ENCODE measurements at places on chromosomes 13 and 19.

GRCh38 chr13:100069278-100069677, 19.6 kb upstream of the PCCA start:
- DNase-seq, result no peak

GRCh38 chr19:50647879-50648615, 1.2 kb upstream of the C19orf81 start:
- DNase-seq, result no peak

DNA sequence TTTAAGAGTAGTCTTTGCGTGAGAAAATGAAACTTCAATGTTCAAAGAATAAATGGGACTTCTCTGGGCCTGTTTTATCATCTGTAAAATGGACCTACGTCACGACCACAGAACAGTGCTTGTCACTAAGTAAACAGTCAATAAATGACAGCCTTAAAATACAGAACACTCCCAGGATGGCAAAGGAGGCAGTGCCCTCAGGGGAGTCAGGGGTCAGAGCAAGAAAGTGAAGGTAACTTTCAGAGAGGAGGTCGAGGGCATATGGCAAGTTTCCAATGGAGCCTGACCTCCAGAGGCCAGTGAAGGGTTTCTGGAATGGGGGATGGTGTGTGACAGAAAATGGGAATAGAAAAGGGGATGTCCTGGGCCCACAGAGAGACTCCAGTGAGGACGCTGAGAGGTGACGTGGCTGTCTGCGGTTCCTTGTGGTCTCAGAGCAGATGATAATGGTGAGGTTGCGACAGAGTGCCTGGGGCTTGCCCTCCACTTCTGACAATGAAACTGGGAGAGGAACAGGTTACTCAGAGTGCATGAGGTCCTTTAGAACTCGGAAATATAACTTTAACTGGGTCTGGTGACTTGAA, 91.8 kb downstream of the UBL3 start:
- peak; percentile 63 for DNase-seq

DNA sequence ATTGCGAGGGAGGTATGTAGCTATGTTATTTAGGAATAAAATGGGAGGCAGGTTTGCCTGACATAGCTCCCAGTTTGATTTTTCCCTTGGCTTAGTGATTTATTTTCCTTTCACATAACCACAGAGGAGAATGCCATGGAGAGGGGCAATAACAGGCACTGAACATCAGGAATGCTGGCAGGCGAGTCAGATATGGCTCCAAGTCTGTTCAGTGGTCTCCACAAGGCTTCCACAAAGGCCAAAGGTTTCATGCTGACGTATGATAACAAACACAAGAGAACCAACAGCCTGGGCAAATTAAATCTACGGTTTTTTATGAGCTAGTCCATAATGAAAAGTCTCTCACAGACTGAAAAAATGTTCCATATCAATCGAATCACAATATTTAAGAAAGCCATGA, 66.7 kb downstream of the SUCLA2 start:
- DNase-seq, result no peak

DNA sequence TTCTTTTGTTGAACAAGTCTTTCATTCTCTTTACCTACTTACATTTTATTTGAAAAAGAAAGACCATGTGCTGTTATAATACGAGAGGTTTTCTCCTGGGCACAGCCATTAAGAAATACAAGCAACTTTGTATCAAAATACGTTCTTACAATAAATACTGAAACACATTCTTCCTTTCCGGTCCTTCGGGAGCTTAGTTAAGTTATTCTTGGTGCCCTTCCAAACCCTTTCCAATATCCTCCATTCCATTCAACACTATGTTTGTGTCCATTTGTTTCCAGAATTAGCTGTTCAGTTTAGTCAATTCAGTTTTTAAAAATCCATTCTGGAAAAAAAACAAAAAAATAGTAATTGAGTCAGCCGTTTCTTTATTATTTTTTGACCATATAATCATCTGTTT, 746.8 kb upstream of the SLC10A2 start:
- DNase-seq, result no peak

Data from central memory CD4-positive, alpha-beta T cell (primary cell).